ENCODE measurements at places on chromosomes 2 and 18.

- no peak for DNase-seq
Observed at GRCh38 chr2:68805025-68805424, 66.2 kb downstream of the BMP10 start.

DNA sequence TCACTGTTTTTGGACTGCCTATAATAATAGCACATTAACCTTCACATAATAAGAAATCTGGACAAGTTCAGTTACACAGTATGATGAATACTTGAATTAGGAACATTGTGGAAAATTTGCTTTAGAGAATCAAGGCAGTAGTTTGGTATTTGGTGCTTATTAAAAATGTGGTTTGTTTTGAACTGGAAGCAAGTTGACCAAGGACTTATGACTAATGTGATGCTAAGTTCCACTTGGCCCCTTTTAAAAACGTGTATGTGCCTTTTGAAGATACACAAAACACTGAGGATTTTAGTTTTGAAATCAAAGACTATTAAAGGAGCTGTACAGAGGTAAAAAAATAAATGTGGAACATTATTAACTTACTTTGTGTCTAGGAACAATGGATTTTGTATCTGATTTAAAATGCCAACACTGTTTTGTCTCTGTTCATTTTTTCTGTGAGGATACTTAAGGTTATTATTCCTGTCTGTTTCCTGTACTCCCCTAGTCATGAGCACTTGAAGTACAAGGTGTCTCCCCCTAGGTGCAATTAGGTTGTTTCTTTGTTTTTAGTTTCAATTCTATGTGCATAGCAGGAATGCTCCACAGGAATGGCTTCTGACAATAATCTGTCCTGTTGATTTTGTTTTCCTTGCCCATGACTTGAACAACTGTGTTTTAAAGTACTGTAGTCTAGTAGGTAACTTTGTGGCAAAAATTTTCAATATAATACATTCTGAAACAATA lies 49.6 kb upstream of the PTH2R start:
- DNase-seq: no peak

GRCh38 chr2:179861416-179862067 lies at the start of gene ZNF385B:
TSS of gene ZNF385B (minus strand) at chr2:179861612.
- no peak for DNase-seq

GRCh38 chr2:20992201-20992711 lies 51.6 kb downstream of the APOB start:
- DNase-seq: no peak

- DNase-seq: no peak
Observed at GRCh38 chr18:72104851-72105250, 439.3 kb downstream of the CBLN2 start.

DNA sequence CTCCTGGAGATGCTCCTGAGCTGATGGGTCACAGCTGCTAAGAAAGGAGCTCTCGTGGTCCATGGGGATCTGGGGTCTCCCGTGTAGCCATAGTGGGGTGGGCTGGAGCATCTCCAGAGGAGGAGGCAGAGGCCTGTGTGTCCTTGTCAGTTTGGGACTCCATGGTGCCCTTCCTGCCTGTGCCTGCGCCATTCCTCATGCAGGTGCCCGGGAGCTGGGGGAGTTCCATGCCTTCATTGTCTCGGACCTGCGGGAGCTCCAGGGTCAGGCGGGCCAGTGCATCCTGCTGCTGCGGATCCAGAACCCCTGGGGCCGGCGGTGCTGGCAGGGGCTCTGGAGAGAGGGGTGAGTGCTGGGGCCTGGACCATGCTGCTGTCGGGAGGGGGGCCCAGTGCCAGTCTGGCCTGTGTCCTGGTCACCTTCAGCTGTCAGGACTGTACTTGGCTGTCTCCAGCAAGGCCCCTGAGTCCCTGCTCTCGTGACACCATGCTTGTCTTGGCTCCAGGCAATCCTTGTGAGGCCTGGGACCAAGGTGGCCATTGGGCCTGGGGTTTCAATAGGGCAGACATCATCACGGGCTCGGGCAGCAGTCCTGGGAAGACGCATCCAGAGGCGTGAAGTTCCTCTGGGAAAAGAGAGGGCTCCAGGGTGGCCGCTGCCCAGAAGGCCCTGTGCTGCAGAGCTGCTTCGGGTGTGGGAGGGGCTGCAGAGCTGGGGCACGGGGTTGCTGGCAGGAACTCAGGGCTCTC lies 7.3 kb downstream of the CAPN10 start:
- DNase-seq: no peak

GRCh38 chr2:32702303-32703064 lies 74.6 kb downstream of the TTC27 start:
- no peak for DNase-seq
